ENCODE measurements at places on chromosomes 12 and 14.

- peak; percentile 53 for DNase-seq
Measured at GRCh38 chr14:102088012-102088792, 1.4 kb upstream of the HSP90AA1 start.

DNA sequence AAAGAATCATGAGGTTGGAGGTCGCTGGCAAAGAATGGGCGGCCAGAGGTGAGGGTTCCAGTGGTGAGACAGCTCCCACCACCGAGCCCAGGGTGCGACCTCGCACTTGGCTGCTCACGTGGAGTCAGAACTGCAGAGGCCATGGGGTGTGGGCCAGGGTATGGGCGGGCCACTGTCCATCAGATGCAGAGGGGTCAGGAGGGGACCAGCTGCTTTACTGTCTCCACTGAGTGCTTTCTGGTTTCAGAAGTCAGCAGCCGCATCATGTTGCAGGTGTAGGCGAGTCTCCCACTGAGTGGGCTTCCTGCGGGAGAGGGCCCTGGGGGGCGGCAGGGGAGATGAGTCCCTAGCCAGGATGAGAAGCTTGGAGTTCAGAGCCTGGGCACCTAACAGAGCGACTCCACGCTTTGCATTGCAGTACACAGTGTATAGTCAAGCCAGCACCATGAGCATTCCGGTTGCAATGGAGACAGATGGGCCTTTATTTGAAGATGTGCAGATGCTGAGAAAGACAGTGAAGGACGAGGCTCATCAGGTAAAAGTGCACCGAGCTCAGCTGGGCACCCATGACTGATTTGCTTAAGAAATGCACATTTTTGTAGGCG is 46.9 kb upstream of the DYNC1H1 start:
- DNase-seq, result no peak

DNA sequence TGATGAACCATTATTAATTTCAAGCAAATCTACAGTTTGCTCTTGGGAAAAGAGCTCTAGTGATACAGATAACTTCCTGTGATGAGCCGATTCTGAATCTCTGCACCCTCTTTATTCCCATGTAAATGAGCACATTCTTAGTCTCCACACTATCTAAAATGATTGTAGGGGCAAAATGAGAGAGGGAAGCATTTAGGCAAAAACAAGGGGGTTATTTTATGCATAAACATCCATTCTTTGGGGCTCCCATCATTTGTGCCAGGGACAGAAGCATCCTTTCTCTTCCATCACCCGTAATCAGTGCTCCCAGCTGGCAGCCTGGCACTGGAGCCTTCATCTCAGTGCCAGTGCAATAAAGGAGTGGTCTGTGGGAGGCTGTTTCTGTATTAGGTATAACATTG is 1.7 kb upstream of the GPD1 start:
- DNase-seq, result no peak

GRCh38 chr12:45165284-45165683 is 50.6 kb upstream of the ANO6 start:
- DNase-seq, result no peak

DNA sequence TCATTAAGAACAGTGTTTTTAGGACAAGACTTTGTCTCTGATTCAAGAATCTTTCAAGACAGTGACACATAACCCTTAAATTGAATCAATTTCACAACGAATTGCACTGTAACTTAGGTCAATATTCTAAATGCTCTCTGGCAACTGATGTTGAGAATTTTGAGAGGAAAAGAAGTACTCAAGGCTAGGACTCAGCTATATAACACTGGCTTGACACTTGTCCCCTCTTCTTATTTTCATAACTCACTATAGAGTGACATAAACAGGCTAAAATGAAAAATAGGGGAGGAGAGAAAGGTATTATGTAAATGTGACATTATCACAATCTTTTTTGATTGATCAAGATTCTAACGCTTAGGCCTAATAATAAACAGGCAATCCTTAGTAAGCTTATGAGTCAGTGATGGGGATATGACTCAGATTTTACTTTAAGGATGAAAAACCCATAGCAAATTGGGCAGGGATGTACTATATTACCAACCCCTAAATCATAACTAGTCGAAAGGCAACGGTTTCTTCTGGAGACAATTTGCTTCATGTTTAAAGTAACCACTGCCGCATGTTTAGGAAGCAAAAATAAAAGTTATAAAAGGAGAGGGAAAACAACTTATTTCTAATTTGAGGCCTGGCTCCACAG is 10.9 kb downstream of the BTG1 start:
- DNase-seq, result no peak

DNA sequence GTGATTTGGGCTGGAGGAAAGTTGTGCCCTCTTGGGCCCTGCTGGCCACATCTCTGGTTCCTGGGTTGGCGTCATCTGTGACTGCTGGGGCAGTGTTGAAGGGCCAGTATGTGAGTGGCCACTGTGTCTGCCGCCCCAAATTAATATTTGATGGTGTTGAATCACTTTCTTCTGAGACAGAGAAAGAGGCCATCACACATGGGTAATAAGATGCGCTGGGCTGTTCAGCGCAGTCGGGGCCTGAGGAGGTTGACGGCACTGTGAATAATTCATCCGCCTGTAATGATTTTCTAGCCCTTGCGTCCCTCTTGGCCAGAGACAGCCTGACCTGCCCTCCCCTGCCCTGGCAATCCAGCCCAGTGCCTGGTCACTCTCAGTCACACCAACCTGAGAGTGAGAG is 56.2 kb upstream of the BEGAIN start:
- no peak for DNase-seq

- no peak for DNase-seq
Measured at GRCh38 chr14:72701237-72701565, 192.7 kb downstream of the DPF3 start.

GRCh38 chr14:98280436-98280835 is 991.6 kb downstream of the BCL11B start:
- DNase-seq, result no peak

DNA sequence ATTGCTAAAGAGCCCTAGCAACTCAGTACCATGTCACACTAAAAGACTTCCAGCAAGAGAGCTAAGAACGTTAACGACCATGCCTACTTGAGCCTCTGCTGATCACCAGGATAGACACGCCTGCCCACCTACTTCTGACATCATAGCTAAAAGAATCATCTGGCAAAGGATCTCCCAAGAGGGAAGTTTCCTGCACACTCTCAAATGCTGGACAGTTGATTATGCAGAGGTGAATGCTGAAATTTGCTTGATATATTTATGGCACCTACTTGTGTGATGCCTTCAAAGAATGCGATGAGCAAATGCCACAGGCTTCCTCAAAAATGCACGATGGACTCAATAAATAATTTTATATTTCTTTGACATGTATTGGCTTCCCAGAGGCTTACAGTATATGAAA is 113.6 kb downstream of the GALC start:
- no peak for DNase-seq

- DNase-seq, result no peak
Measured at GRCh38 chr12:128578045-128578444, 245.7 kb downstream of the SLC15A4 start.

DNA sequence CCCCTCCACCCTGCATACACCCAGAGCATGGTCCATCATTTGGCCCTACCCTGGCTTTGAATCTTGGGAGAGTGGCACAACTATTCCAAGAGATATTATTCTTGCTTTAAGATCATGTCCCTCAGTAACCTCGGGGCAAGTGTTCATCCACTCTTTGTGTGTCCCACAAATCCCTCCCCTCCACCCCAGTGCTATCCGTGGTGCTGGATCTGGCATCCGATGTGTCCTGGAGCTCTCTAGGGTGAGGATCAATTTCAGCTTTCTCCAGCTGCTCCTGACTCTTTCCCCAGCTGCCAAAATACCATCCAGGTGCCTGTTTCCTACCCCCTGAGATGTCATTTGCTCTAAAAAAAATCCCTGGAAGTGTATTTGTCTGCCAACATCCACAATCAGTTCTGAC is 64.8 kb upstream of the CMKLR1 start:
- DNase-seq, result no peak

GRCh38 chr12:19575337-19576243 is 136.3 kb downstream of the AEBP2 start:
- DNase-seq, result no peak

DNA sequence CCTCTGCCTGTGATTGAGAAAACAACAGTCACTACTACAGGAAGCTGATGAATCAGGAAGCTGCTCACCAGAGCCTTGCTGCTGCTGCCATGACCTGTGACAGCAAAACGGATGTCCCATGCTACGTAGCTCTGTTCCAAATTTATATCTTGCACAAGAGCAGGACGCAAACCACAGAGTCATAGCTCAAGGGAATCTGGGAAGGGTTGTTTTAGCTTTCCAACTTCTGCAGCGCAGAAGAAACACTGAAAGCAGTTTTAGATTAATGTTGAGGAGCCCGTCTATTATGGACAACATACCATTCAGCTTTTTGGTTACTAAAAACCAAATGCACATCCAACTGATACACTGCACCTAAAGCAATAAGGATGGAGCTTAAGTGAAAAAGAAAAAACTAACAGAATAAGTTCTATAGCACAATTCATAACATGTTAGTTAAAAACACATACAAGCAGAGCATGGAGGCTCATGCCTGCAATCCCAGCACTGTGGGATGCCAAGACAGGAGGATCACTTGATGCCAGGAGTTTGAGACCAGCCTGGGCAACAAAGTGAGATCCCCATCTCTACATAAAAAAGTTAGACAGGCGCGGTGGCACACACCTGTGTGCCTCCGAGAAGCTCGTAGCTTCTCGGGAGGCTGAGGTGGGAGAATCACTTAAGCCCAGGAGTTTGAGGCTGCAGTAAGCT is 1.7 kb upstream of the ANKRD33 start:
- DNase-seq, result peak; percentile 80

GRCh38 chr14:101088395-101088667 is 184.8 kb upstream of the RTL1 start:
- no peak for DNase-seq

Measured in muscle of arm (tissue), 14 donors.